ENCODE measurements at places on chromosomes 12 and 14. TPM values are rescaled to one million over a fixed set of nuclear protein-coding genes. Genes with fewer than 3 reads are reported as not detected.
A peak's percentile ranks its signal among the peaks of the same experiment; 100 is the strongest.

- DNase-seq, result no peak
Observed at GRCh38 chr12:85821759-85822158, 14.4 kb downstream of the RASSF9 start.

DNA sequence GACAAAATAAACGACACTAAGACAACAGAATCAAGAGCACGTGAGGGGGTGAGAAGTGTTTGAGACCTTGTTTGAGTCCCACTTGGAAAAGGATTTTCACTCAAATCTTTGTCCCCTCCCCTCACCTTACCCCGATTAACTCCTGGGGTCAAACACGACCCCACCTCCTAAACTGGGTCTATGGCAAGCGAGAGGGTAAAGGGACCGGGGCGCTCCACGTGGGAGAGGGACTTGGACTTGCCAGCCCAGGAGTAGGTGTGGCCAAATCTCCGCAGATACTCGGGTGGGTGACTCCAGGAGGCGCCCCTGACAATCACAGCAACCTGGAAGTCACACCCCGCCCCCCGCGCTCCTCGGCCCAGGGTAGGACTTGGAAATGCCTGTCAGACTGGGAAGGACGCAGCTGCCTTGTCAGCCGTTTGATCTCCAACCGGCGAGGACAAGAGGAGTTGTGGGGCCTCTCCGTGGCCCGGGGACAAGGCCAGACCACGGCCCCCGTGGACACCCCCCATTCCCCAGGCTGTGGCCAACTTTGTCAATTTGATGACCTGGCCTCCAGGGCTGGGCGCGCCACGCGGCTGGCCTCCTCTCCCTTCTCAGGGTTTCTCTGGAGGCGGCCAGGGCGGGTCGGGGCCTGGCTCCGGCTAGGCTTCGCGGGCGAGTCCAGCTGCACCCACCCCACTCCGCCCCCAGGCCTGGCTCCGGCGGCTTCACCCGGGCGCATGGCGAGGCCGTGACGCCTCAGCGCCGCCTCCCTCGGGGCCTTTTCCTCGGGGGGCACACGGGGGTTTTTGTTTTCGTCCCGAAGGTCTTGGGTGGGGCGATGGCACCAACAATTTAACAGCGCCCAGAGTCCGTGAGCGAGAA is 1.1 kb upstream of the BCL11B start:
- DNase-seq, result peak; percentile 89

DNA sequence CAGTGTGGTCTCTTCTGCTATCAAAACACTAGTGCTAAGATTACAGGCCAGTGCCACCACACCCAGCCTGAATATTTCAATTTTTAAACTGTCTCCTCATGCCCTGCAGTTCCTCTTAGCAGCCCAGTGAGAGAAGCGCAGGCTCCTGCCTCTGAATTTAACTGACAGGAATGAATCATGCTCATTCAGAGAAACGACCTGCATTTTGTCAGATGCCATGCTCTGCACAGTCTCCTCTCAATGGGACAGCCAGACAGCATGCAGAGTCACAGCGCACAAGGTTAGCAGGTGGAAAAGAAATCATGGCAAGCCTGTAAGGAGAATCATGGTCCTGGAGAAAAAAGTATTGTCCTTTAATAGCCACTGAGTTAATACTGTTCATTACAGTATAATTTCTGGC is 691.0 kb upstream of the SEL1L start:
- DNase-seq, result no peak

DNA sequence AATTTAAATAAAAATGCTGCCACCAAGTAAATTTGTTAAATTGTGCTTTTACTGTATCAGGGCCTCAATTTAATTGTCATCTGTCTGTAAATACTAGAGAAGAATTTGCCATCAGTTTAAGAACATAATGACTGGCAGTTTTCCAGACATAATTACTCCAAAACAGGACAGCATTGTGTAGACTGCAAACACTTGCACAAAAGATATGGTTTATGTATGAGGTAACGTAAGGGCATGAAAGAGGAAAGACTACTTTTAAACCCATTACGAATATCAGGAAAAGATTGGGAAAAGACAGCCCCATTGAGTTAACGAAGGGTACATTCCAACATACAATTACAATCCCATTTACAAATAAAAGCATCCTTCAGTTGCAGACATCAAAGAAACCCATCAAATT is 59.8 kb upstream of the KRR1 start:
- no peak for DNase-seq

GRCh38 chr14:103288076-103288766 is 45.8 kb upstream of the EIF5 start:
- DNase-seq, result no peak

GRCh38 chr12:13566292-13566691 is 369.8 kb downstream of the EMP1 start:
- no peak for DNase-seq

Gene LYZ
- 8.3 TPM for total RNA-seq

DNA sequence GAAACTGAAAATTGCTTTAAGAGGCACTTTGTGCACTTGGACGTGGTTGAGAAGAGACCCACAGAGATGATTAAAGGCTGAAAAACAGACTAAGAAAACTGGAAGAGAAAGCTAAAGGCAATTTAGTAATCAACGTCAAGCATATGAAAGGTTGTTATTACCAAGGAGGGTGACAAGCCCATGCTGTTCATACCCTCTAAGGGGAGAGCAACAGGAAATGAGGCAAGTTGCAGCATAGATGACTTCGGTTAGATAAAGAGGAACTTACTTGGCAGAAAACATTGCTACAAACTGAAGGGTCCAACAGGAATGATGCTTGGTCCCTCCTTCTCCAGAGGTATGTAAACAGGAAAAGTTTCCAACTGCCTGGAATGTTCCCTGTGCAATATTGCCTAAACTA is 107.8 kb downstream of the DUSP6 start:
- DNase-seq, result no peak

Gene C12orf50
- total RNA-seq, result not detected

GRCh38 chr14:81311778-81312177 is 88.3 kb downstream of the STON2 start:
- no peak for DNase-seq

- DNase-seq, result no peak
Observed at GRCh38 chr14:67317822-67318221, 41.8 kb downstream of the ATP6V1D start.

DNA sequence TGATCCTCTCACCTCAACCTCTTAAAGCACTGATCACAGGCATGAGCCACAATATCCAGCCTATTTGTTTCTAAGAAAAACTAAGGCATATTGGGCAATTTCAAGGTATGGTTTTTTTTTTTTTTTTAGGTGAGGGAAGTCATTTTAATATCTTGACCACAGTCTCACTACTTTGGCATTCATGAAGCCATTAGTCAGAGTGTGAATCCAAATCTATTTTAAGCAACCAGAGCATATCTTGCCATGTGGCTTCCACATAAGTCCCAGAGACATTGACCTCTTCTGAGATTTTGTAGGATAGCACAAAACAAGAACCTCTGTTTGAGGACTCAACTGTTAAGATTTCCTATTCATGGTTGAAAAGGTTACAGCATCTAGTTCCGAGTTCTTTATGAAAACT is 130.3 kb upstream of the RBM19 start:
- DNase-seq, result no peak

- DNase-seq, result no peak
Observed at GRCh38 chr14:33369041-33369440, 430.4 kb downstream of the NPAS3 start.

DNA sequence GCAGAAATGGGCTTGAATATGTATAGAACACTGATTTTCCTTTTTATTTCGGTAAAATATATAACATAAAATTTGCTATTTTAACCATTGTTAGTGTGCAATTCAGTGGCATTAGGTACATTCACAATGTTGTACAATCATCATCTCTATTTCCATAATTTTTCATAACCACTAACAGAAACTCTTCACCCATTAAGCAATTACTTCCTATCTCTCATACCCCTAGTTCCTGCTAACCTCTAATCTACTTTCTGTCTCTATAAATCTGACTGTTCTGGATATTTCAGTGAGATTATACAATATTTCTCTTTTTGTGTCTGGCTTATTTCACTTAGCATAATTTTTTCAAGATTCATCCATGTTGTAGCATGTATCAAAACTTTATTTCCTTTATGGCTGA is 8.9 kb upstream of the RNF212B start:
- no peak for DNase-seq

GRCh38 chr14:60174352-60175254 is 9.4 kb upstream of the DHRS7 start:
- DNase-seq, result peak; percentile 11

- DNase-seq, result no peak
Observed at GRCh38 chr14:51351997-51352396, 112.0 kb downstream of the TMX1 start.

GRCh38 chr12:88037770-88038169 is 8.6 kb upstream of the C12orf50 start:
- no peak for DNase-seq

Gene CIDEB
- total RNA-seq, result 0.36 TPM

GRCh38 chr14:93939304-93940229 is 12.4 kb downstream of the FAM181A start:
- DNase-seq, result peak; percentile 98
